Stimulated activated CD8-positive, alpha-beta memory T cell treated with anti-CD3 and anti-CD28 coated beads, Interleukin-2, amount 100 ng/mL, for 1 hour (primary cell): ENCODE measurements at places on chromosomes 7 and 10.

GRCh38 chr7:43653891-43654504, 71.1 kb downstream of the STK17A start:
- no peak for DNase-seq

- no peak for DNase-seq
Measured at GRCh38 chr10:108612485-108612884, 1310.8 kb downstream of the XPNPEP1 start.

- DNase-seq, result no peak
Measured at GRCh38 chr10:75231672-75232581, 3.8 kb downstream of the COMTD1 start.

DNA sequence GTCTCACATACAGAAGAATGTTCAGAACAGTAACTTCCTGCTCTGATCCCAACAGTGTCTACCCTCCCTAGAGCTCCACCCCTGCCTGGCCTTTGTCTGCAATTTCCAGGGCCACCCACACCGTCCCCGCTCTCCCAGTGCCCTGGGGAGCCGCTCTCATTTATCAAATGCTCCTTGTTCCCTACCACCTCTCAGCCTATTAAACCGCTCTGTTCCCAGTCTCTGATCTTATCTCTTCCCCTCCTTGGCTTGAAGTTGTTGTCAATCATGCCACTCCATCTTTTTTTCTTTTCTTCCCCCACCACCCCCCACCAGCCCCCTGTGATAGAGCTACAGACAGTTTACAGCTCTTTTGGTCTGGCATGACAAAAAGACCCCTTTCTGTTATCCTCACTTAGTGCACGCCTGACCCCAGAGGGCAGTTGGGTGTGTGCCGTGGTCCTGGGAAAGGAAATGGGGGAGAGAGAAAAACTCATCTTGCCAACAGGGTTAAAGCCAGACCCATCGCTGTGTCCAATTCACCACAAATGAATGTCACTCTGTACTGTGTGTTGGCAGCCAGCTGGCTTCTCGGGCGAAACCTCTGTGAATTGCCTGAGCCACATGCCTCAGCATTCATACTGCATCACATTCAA, 28.8 kb upstream of the HECTD2 start:
- no peak for DNase-seq

DNA sequence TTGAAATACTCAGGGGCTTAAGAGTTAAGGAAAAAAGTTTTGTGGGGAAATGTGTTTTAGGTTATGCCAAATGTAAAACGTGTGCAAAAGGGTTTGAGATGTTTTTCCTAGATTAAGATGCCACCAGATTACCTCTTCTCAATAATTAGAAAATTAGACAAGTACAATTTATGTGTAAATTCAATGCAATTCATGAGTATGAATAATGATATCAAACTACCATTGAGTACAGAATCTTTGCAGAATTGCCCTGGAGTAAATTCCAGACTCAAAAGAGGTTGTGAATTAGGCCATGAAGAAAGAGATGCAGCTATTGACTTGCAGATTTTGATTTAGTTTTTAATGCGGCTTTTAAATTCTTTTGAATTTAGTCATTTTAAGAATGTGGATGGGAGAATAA, 159.4 kb upstream of the INHBA start:
- no peak for DNase-seq

DNA sequence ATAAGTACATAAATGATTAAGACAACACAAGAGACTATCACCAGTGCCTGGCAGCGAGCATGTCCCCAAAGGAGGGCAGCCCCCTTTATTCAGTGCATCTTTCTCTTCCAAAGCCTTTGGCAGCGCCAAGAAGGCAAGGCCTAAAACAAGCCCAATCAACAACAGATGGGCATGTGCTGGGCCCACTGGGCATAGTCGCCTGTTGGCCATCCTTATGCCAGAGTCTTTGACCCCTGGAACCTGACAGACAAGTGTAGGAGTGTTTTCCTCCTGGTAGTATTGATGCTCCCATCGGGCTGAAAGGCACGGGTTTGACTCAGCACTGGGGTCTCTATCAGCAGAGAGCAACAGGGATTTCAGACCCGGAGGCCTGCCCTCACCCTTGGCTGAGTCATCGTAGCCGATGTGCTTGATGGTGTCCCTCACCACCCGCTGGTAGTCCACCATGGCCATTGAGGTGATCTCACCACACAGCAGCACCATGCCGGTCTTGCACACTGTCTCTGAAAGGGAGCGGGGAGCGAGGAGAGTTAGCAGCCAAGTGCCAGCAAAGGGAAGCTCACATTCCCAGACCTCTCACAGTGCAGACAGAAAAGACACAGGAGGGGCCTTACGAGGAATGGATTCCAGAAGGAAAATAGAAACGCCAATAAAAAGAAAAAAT, 5.8 kb downstream of the MAT1A start:
- no peak for DNase-seq

GRCh38 chr10:100346351-100346764, 675 bp upstream of the SCD start:
- peak; percentile 28 for DNase-seq
